ENCODE measurements at places on chromosomes 5 and 9.

- no peak for DNase-seq
Measured at GRCh38 chr9:109203761-109204360, 36.8 kb upstream of the FRRS1L start.

GRCh38 chr5:7015586-7016256 lies 302.5 kb downstream of the TENT4A start:
- no peak for DNase-seq

GRCh38 chr5:11890777-11891176 lies 13.5 kb downstream of the CTNND2 start:
- no peak for DNase-seq

DNA sequence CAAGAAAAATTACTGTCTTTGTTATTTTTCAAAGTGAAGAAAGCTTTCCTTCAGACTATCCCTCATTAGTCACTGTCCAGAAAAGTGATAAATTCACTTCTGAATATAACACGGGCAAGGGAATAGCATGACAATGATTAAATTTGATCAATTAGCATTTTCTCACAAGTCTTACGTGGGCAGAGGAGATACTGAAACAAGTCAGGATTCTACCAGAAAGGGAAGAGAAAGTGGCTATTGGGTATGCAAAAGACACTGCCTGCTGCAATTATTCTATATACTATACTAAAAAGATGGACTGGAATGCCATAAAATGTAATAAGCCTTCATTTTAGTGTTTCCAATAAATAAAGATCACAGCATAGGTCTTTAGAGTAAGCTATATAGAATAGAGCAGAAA lies 7.4 kb downstream of the COX7C start:
- DNase-seq: no peak

- no peak for DNase-seq
Measured at GRCh38 chr9:90423661-90424193, 218.9 kb downstream of the DIRAS2 start.

DNA sequence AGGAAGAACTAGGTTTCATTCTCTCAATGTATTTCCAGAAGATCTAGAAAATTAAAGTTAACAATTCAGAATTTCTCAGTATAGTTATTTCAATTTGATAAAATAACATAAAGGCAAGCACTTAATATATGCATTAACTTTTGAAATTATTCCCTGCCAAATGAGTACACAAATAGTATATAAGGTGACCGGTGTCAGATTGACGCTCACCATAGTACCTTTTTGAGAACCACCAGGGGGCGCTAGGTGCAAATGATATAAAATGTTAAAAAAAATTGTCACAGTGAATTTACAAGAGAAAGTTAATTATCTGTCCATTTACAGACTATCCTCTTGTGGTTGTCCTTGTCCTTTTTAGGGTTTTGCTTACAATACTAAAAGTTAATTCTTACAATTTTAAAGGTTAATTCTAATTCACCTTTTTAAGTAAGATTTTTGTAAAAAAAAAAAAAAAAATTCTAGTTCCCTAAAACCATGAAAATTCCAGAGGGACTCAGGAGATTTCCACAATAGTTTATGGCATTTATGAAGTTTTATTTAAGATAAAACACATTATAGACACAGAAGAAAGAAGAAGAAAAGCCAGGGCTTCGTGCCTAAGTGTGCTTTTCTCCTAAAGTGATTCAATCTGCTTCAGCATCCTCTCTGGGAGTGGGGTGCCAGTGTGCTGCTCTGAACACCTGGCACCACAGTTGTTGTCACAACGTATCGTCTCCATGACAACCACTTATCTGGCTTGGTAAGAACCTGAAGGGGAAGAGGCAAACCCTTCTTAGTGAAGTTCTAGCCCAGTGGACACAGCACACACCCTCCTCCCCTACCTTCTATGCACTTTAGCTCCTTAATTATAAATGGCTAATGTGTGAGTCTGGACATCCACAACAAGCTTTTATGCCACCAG lies 1.7 kb downstream of the ADAMTS16 start:
- DNase-seq: peak; percentile 83

DNA sequence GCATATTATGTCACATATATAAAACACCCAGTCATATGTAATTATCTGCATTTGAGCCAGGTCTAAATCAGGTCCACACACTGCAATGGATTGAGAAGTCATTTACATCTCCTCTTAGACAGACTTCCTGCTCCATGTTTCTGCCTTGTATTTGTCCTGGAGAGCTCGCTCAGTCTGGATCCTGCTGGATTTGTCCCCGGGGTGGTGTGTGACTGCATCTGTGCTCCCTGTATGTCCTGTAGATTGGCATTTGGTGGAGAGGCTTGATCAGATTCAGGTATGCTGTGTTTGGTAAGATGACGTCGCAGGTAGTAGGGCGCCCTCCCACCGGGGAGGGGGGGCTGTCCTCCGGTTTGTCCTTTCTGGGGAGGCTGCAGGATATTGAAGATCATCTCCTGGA lies 33.6 kb upstream of the IER5L start:
- no peak for DNase-seq

DNA sequence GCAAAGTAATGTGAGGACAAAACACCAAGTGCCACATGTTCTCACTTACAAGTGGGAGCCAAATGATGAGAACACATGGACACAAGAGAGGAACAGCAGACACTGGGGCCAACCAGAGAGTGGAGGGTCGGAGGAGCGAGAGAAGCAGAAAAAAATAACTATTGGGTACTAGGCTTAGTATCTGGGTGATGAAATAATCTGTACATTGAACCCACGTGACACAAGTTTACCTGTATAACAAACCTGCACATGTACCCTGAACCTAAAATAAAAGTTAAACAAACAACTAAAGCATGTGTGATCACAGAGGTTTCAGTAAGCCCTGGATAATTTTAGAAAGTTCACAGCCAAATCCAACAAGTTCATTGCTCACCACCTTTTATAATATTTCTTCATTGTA lies 160.1 kb downstream of the TENT4A start:
- DNase-seq: no peak

DNA sequence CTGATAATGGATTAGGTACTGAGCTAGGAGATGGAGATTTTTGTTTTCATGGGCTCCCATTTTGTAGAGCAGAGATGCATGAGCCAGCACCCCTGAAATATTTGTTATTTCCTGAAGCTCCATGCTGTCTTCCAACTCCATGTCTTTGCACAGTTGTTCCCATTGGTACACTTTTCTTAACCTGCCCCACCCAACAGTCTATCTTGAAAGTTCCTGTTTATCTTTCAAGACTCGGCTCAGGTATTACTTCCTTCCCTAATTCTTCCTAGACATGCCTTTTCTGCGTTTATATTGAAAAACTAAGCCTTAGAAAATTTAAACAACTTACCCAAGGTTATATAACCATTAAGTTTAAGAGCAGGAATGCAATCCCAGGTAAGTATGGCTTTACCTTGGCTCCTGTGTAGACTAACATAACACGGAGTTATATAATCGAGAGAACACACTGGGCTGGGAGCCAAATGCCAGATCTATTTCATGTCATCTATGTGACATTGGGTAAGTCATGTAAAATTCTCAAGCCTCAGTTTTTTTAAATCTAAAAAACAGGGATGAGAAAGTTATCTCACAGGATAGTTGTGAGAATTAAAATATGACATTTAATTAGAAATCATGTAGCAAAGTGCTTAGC lies 67.4 kb downstream of the LIX1 start:
- DNase-seq: no peak

DNA sequence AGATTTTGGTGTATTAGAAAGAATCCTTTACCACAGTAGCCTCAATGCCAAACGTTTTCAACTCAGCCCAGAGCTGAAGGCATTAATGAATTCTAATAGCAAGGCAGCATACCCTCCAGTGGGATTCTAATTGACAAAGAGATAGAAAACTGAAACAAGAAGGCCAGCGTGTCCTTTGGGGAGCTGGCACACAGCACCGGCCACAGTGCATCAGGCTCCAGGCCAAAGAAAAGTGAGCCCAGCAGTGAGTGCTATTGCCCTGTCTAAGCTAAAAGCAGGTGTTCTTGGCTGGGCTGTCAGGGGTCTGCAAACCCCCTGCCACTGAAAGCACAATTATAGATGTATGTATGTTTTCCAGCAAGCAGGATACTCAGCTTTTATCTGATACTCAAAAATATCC lies 40.4 kb downstream of the PPIC start:
- DNase-seq: no peak

DNA sequence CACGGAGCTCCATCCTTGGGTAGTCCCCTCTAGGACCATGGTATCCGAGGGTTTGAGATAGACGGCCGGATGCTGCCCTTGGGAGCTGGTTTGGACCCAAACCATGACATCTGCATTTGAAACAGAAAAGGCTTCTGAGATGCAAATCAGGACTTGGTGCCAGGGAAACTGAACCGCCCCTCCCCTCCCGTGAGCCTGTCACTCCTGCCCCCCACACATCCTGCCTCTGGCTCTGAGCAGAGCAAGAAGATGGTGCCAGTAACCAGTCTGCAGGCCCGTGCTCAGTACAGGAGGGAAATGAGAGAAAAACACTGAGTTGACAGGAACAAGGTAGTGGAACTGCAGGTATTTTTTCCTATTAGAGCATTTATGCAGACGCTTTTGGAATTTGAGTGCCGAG lies 18.6 kb downstream of the ARPC5L start:
- no peak for DNase-seq

GRCh38 chr5:94698197-94698596 lies 79.7 kb downstream of the SLF1 start:
- DNase-seq: no peak

GRCh38 chr5:176651472-176651980 lies 4.2 kb downstream of the TSPAN17 start:
- no peak for DNase-seq

- DNase-seq: no peak
Measured at GRCh38 chr9:6090277-6091210, 75.1 kb upstream of the RANBP6 start.

- no peak for DNase-seq
Measured at GRCh38 chr5:111254613-111255012, 30.4 kb downstream of the CAMK4 start.

- no peak for DNase-seq
Measured at GRCh38 chr5:124941051-124942049, 194.9 kb upstream of the ZNF608 start.

DNA sequence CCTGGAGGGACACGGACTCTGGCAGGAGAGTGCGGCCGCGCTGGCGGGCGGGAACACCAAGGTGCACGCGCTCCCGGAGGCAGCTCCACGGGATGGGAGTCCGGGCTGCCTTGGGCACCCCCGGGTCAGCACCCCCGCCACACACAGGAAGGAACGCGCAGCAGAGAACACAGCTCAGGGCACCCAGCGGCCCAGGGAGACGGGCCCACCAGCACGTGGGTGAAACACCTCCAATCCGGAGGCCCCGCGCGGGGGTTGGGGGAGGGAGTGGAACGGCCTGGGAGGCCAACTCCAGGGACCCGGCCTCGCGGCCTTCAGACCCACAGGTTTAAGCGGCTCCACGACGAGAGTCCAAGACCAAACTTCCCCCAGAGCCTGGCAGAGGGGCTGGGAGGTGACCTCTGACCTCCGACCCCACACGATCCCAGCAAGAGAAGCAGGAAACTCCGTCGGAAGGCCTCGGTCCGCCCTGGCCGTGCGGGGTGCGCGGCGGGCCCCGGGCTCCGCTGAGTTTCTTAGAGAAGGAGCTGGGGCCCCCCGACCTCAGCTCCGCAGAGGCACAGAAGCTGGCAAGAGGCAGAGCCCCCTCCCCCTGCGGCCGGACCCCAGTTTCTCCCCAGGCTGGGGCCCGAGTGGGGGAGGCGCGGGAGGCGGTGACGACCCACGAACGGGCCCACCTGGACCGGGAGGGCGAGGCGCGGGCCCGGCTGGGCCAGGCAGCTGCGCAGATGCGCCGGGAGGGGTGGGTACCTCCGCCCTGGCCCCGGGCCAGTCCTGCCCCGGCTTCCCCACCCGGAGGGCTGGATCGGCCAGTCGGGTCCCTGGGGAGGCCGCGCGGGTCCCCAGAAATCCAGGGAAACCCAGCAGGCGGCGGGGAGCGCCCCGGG lies 851 bp downstream of the NACC2 start:
- DNase-seq: no peak

DNA sequence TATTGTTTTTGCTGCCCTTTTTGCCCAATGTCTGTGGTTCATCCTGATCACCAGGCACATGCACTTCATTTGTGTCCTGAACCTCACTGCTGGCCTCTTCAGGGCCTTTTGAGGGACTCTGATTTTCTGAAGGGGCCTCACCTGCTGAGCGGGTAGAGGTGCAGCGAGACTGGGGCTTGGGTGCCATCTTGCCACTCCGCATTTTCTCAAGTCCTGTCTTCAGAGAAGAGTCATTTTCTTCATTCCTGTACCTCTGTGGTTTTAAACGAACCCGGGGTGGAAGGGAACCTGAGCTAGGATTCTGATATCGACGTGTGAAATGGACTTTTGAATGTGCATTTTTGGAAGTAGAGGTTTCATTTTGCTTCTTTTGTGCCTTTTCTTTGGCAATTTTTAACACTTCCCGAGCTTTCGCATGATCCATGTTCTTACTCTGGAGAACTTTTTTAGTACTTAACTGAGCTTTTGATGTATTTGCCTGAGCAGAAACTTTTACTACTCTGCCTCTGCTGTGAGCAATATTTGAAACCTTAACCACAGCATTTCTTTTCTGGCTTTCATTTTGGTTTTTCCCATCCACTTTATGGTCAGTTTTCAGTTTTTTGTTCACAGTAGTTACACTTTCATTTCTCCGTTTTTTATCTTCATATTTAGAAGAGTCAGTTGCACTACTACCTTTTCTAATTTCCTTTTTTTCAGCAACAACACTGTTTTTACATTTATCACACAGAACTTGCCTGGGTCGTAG lies 26.1 kb downstream of the PWWP2A start:
- no peak for DNase-seq

GRCh38 chr9:123716339-123716945 lies 213.5 kb downstream of the DENND1A start:
- no peak for DNase-seq

- no peak for DNase-seq
Measured at GRCh38 chr5:166166071-166166470, 2125.4 kb upstream of the WWC1 start.

- no peak for DNase-seq
Measured at GRCh38 chr9:136645903-136646754, 16.6 kb upstream of the EGFL7 start.

DNA sequence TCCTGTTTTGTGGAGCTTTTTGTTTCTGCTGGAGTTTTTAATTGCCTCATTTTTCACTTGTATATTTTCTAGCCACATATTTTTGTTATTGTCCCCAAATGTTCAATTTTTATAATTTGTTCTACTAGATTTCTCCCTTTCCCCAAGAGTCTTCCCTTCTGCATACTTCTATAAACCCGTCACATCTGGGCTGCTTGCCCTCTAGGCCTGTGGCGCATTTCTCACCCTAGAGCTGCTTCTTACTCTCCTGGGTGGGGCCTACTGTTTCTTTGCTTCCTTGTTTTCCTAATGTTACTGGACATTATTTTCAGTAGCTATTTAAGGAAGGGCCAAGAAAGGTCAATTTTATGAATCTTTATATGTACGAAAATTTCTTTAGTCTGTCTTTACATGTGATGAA lies 51.5 kb downstream of the NXNL2 start:
- no peak for DNase-seq

DNA sequence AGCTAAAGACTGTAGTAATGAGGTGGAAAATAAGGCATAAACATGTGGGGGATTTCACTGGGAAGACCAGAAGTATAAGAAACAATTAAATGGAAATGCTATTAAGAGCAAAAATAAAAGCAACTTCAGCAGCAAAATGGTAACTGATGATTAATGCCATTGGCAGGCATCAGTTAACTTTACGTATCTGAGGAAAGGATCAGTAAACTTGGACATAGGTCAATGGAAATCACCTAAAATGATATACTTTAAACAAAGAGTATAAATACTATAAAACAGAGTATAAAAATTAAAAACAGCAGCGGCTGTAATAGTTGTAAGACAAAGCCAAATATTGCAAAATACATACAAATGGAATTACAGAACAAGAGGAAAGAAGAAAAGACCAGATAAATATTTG lies 992.1 kb downstream of the DNAH5 start:
- no peak for DNase-seq

- DNase-seq: no peak
Measured at GRCh38 chr5:142400415-142400814, 75.6 kb upstream of the SPRY4 start.
